ENCODE measurements at places on chromosomes 3 and 15.

DNA sequence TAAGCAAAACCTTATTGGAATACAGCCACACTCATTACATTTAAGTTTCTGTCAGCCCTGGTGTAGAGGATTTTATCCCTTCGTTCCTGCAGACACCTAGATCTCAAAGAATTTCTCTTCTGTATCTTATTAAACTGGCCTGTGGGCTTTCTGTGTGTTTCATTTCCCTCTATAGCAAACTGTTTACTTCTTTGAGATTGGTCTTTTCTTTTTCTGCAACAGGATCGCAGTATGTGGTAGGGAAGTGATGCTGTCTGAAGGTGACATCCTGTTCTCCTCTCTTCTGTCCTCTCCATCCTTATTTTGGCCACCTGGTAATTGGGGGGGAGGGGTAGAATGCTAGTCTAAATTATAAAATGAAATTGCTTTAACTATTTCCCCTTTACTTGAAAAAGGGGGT, 25.5 kb downstream of the ATP1B3 start:
- DNase-seq = no peak

DNA sequence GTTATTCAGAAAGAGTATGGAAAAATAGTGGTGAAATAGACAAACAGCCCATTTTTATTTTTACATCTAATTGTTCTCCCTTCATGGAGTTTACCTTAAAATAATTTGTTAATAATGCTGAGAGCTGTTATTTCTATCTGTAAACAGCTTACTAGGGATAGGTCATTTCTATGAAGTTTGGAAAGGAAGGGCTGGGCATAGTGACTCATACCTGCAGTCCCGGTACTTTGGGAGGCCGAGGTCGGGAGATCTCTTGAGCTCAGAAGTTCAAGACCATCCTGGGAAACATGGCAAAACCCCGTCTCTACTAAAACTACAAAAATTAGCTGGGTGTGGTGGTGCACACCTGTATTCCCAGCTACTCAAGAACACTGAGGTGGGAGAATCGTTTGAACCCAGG, 624.3 kb upstream of the LMCD1 start:
- no peak for DNase-seq

GRCh38 chr3:191085091-191085490, 114.0 kb upstream of the OSTN start:
- no peak for DNase-seq

- DNase-seq = no peak
These were observed 10.0 kb downstream of the SNTN start for GRCh38 chr3:63662500-63662899.

DNA sequence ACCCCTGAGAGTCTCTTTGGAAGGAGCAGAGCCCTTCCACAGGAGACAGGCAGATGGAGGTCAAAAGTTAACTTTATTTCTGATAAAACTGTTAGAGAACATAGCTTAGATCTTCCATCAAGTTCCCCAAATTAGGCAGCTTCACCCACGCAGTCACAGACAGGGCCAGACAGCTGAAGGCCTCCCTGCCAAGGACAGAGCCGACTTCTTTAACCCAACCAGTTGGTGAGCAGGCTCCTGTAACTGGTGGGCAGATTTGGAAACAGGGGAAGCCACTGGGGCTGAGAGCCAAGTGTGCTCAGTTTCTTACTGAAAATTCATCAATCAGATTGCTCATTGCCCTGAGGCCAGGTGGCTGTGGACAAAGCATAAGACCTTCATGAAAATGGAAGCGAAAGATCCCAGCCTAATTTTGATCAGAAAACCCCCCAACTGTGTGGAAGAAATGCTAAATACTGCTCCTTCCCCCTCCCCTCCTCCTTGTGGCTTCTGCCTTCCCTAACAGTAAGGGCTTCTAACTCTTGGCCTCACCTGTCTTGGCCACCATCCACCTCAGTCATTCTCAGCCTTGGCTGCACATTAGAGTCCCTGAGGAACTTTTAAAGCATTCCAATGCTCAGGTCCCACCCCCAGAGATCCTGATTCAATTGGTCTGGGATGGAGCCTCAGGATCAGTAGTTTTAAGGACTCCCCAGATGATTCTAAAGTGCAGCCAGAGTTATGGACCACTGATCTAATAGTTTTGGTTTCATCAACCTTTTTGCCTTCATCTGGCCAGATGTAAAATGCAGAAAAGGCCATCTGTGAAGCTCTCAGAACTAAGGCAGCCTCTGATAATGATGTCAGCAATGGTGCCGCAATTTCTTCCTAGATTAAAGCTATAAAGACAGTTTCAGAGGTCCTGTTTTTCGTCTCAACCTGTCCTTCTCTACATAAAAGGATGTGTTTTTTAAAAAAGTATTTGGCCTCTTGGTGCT, 11.5 kb downstream of the CLRN1 start:
- no peak for DNase-seq

- DNase-seq = no peak
These were observed 98.4 kb downstream of the DHX30 start for GRCh38 chr3:47901280-47901833.

DNA sequence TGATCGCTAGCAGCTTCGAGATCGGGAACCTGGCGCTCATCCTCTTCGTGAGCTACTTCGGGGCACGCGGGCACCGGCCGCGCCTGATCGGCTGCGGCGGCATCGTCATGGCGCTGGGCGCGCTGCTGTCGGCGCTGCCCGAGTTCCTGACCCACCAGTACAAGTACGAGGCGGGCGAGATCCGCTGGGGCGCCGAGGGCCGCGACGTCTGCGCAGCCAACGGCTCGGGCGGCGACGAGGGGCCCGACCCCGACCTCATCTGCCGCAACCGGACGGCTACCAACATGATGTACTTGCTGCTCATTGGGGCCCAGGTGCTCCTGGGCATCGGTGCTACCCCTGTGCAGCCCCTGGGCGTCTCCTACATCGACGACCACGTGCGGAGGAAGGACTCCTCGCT, 62.5 kb downstream of the SLCO3A1 start:
- DNase-seq = no peak

GRCh38 chr3:172918165-172918564, 167.6 kb downstream of the ECT2 start:
- no peak for DNase-seq

DNA sequence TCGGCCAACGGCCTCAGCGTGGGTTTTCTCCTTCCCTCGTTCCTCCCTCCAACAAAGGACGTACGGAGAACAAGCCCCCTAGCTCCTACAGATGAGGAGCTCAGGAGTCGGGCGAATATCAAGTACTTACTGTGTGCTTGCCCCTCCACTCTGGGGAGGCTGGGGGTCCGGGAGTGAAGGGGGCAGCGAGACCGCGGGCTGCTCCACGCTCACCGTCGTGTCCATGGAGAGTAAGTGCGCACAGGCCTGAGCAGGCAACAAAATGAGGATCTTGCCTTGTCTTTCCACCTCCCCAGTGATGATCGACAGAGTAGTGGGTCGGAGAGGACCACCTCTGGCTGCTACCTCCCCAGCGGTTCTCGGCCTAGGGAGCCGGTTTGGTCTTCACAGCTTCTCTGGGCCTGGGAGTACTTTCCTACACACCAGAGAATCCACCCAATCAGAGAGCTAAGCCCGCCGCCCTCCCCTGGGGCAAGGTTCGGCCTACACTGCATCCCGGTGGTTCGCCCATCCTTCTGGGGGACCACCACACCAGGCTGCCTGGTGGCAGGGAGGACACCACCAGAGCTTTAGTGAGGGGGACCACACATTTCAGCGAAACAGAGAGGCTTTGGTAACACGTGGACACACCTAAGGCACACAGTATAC, 603 bp upstream of the TRANK1 start:
- no peak for DNase-seq

- DNase-seq = no peak
These were observed 417.7 kb upstream of the TBL1XR1 start for GRCh38 chr3:177615015-177615414.

- DNase-seq = no peak
These were observed 8.7 kb upstream of the SMCO1 start for GRCh38 chr3:196523841-196524240.

GRCh38 chr3:89173546-89173945, 66.1 kb downstream of the EPHA3 start:
- no peak for DNase-seq

- DNase-seq = no peak
These were observed 90.7 kb downstream of the CNTN6 start for GRCh38 chr3:1183320-1184048.

DNA sequence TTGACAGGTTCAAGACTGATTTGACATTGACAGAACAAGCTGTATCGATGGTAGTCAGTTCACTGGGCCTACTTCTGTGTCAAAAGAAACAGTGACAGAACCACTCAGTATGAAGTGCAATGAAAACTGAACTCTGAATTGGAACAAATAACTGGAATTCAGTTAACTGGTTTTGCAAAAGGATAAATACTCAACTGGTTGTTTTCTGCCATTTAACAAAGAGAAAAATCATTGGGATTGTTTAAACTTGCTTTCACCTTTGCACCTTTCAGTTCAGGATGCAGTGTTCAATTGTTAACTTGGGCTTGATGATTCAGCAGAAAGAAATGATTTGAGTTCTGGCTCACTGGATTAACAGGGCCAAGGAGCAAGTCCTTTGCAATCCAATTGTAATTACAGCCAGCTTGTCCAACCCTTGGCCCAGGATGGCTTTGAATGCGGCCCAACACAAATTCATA, 4.9 kb downstream of the BTD start:
- no peak for DNase-seq

DNA sequence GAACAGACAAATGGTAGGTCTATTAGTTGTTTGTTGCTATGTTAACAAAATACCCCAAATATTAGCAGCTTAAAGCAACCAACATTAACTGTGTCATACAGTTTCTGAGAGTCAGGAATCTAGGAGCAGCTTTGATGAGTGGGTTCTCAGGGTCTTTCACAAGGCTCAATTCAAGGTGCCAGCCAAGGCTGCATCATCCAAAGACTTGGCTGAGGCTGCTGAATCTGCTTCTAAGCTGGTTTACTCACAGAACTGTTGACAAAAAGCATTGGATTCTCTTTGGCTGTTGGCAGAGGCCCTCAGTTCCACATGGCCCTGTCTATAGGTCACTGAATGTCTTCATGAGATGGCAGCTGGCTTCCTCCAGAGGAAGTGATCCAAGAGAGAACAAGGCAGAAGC, 40.3 kb upstream of the TSC22D2 start:
- no peak for DNase-seq

- no peak for DNase-seq
These were observed 33.8 kb downstream of the NBEAL2 start for GRCh38 chr3:47013231-47013630.

GRCh38 chr15:48856942-48857341, 21.0 kb upstream of the EID1 start:
- DNase-seq = no peak

- DNase-seq = no peak
These were observed 35.6 kb downstream of the ALCAM start for GRCh38 chr3:105402287-105402801.

DNA sequence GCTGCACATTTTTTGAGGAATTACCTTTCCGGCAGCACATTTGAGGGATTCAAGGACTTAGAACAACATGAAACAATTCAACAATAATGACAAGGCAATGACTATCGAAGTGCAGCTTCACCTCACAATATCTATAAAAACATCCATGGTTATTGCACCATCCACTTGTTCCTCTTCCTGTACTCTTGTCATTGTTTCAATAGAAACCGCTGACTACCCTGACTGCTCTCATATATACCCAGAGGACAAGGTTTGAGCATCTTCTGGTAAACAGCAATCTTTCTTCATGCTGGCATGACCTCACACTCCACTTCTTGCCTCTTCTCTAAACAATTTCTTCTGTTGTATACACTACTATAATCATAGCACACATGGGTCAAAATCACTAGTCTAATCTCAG, 864.9 kb downstream of the FHIT start:
- no peak for DNase-seq

DNA sequence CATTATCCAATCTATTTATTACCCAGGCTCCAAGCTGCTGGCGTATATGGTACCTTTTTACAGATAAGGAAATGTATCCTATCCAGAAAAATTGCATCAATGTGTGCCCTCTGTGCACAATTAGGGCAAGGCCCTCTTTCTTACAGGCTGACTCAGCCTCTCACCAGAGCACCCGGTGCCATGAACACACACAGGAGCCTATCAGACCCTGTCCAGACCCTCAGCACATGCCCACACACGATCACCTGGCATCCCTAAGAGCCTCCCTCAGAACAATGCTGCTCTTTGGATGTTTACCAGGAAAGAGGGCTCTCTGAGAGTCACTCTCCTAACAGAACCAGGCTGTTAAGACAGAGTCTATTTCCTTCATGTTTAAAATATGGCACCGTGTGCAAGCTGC, 460.0 kb upstream of the TBL1XR1 start:
- no peak for DNase-seq

DNA sequence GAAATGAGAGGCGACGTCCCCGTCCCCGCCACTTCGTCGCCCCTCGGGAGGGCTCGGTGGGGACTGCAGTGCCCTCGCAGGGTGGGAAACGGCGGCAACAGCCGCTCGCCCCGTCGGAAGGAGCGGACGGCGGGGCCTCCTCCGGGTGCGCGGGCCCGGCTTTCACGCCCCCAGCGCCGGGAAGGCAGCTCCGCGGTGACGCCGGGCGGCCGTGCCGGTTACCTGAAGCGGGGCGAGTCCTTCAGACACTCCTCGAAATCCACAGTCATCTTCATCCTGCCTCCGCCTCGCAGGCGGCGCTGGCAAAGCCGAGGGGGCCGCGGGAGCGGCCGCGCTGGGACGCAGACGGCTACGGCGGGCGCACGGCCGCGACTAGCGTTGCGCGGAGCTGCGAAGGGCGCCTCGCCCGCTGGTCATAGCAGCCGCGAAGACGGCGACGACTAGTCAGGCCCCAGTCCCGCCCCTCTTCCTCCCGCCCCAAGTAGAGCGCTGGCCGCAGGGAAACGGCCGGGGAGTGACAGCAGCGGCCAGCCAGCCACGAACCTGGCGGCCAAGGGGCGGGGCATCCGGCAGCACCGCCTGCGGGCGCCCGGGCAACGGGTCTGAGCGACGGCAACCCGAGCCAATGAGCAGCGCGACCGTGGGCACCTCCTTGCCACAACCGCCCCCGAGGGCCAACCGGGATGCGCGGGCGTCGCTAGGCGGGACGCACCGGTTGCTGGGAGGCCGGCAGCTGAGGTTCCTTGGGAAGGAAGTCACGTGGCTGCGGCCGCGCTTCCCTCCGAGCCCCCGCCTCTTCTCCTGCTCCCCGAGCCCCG, at the start of gene ACAP2:
TSS of gene ACAP2 (minus strand) at position 448 of the 818 bp plus-strand sequence. CDS start at position 275, 173 bp downstream.
- peak; percentile 99 for DNase-seq

- DNase-seq = no peak
These were observed 64.9 kb upstream of the SUCLG2 start for GRCh38 chr3:67719333-67719732.

DNA sequence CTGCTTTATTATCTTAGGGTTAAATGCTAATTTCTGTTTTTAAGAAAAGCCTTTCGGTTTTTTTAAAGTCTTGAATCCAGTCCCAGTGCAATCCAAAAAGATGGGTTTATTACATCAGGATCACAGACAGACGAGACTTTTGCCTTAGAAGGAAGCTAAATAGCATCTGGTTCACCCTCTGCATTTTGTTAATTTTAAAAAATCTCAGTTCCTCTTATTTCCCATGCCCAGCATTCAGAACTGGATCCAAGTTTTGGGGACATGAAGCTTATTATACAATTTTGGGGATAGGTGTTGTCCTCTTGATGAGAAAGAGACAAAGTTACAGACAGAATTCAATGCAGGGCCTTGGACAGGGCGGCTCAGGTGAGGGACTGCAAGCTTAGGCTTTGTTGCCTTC, 181.5 kb upstream of the LYSMD4 start:
- DNase-seq = no peak

GRCh38 chr15:95669146-95669922, 661.2 kb upstream of the NR2F2 start:
- DNase-seq = no peak
